ENCODE measurements at places on chromosomes 1 and 21.

GRCh38 chr1:45348609-45348965 is 8.3 kb upstream of the MUTYH start:
- DNase-seq: no peak

DNA sequence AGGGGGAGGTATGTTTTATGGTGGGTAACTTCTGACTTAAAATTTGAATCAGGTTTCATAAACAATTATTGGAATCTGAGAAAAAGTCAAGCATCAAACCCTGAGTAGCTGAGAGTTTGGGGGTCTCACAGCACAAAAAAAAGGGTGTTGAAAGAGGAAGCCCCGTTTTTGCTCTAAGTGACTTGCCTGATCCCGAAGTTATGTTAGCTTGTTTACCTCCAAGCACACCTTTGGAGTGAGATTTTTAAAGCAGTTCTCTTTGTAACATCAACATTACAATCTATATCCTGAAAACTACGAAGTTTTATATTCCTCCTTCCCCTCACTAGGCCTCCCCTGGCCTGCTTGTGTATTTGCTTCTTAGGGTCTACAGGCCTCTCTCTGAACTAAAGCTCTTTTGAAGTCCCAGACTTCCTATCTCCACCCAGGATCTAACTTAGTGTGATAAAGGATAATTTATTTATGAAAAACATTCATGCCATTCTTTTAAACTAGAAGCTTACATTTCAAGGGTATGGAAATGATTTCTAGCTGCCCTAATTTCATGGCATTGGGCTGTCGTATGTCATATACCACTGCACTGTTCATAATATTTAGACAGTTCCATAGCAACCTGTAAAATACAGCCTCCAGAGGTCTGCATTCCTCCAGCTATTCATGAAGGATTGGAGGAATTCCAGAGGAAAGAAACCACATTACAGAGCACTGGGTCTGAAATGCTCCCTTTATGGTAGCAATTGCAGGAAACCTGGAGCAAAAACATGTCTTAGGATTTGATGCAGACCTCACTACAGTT is 36.1 kb upstream of the RGS1 start:
- peak; percentile 97 for DNase-seq

DNA sequence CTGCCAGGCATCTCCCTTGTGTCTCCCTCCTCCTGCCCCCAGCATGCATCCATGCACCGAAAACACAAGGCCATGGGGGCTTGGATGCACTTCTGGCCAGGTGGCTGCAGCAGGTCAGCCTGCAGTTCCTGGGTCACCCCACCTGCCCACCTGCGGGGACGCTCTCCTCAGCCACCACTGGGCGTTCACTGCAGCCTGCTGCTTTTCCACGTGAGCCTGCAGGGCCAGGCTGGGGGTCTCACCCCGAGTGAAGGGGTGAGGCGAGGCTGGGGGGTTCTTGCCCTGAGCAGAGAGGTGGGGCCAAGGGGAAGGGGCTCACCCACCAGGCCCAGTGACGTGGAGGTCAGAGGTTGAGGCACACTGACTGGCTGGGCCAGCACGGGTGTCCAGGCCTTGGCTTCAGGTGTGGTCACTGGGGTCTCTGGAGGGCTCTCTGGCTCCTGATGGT is 64.6 kb downstream of the WNT9A start:
- DNase-seq: no peak

- no peak for DNase-seq
Measured at GRCh38 chr1:167542109-167543032, 11.2 kb downstream of the CREG1 start.

DNA sequence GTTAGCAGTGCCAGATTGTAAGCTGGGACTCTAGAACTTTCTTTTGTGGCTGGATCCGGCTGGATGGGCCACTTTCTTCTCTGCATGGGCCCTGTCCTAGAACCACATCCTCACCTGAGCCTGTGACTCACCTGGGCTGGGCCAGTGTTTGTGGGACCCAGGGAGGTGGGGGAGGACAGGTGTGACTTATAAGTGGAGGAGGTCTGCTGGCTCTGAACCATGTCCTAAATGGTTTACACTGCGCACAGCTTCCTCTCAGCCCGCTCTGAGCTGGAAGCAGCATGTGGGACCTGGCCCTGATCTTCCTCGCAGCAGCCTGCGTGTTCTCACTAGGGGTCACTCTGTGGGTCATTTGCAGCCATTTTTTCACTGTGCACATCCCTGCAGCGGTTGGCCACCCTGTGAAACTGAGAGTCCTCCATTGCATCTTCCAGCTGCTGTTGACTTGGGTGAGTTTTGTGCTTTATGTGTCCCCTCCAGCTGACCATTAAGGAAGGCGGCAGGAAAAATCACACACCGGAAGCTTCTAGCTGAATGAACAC is at the start of gene AADACL3:
Gene AADACL3, plus strand, starts transcription at position 215 of the 542 bp plus-strand sequence. Its CDS starts 67 bp downstream, at position 282.
- DNase-seq: no peak

- no peak for DNase-seq
Measured at GRCh38 chr1:94552071-94552586, 10.6 kb upstream of the F3 start.

Data from fibroblast of skin of back (primary cell).